Hepatic stellate cell (primary cell): ENCODE measurements at places on chromosomes 11 and 22.

- no peak for DNase-seq
These were observed 89.8 kb downstream of the BTBD10 start for GRCh38 chr11:13373216-13373615.

DNA sequence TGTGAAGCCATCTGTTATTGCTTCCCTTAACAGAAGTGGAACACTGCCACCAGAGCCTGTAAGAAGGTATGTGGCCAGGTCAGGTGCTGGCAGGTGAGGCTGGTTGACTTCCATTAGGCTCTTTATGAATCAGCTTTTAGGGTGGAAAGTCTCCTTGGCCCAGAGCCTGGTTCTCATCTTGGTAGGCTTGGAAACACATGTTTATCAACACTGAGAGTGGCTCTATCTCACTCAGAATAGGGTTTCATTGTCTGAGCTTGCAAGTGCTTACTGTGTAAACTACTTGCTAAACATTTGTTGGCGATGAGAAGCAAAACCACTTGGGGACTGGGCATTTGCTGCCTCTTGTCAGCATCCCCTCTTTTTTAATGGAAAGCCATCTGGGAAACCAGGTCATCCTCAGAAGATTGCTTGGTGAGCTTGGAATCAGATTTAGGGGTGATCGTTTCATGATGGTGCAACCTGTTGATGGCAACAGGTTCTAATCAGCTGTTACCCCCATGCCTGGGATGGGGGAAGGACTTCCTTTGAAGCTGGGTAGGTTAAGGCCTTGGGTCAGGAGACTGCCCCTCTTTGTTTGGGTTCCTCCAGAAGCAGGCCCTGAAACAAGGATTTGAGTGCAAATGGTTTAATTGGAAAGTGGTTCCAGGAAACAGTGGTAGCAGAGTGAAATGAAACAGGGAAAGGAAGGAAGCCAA, 75.0 kb upstream of the AMPD3 start:
- no peak for DNase-seq

- peak; percentile 15 for DNase-seq
These were observed 89.9 kb downstream of the FAT3 start for GRCh38 chr11:92314499-92314898.

GRCh38 chr11:122809866-122810265, 28.4 kb upstream of the CRTAM start:
- DNase-seq = no peak

- DNase-seq = no peak
These were observed 2.6 kb downstream of the PHOX2A start for GRCh38 chr11:72241291-72241781.

DNA sequence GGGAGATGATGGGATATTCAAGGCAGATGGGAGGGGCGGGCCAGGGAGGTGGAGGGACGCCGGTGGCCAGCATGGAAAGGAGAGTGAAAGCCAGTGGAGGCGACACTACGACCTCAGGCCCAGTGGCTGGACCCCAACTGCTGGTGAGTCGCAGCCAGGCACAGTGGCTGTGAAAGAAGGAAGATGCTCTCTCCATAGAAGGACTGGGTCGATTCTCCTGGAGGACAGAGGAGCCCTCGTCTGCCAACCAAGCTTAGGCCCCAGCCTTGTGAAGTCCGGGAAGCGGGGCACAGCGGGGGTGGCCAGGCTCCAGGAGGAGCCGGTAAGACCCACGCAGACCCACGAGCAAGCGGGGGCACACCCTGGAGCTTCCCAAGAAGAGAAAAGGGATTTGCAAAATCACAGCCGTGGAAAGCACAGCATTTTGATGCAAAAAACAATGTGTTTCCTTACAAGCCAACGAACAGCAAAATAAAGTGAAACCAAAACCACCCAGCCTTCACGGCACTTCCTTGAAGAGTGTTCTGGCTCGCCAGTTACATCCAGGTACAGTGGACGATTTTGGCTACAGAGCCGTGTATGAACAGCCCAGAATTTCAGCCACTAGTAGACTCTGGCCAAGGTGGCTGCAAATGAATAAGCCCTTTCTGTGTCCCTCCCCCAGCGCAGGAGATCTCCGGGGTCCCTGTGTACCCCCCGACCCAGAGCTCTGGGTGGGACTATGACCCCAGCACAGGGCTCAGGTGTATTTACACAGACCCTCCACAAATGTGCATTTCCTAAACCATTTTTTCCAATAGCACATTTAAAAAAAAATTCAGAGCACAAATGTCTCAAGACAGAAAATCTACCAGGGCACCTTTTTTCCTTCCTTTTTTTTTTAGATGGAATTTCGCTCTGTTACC, 96.9 kb downstream of the TRMU start:
- peak; percentile 38 for DNase-seq

- DNase-seq = no peak
These were observed 466.5 kb downstream of the FAM181B start for GRCh38 chr11:82267186-82267585.

DNA sequence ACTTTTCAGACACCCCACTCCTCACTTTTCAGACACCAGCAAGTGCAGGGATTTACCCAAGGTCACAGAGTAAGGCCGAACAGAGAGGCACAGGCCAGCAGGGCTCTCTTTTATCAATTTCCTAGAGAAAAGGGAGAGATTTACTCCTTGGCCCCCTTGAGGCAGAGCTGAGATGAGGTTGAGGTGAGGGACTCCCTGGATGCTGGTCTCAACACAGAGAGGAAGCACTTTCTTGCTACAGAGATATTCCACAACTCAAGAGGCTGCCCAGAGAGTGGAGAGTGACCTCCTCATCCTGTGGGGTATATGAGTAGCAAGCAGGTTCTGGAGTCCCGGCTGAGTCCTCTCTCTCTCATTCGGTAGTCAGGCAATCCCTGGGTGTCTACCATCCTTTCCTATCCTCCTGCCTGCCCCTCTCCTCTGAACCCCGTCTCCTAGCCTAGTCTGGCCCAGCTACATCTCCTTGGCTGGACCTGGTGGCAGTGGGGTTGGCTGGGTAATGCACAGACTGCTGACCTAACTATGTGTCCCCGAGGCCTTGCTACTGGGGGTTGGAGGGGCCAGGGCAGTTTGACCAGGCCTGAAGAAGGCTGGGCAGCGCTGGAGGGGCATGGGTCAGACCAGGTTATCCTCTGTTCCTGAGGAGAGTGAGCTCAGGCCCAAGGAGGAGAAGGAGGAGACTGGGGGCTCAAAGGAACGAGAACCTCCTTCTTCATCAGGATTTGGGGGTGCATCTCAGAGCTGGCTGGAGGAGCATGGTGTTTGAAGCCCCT, 1.8 kb upstream of the ARHGEF17 start:
- DNase-seq = no peak

DNA sequence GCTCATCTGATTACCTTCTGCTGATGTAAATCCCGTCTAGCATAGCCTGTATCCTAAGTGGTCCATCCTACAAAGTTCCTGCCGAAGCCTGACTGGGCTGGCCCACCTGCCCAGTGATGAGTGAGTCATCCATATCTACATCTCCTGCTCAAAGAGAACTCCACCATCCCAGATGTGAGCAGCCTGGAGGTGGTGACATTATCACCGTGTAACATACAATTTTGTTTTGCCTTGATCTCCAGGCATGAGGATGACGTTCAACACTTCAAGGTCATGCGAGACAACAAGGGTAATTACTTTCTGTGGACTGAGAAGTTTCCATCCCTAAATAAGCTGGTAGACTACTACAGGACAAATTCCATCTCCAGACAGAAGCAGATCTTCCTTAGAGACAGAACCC, 5.6 kb downstream of the TMA7B start:
- no peak for DNase-seq

GRCh38 chr11:66363805-66364535, 7.6 kb downstream of the SLC29A2 start:
- no peak for DNase-seq

- DNase-seq = no peak
These were observed 988 bp downstream of the TNRC6B start for GRCh38 chr22:40178417-40179409.

DNA sequence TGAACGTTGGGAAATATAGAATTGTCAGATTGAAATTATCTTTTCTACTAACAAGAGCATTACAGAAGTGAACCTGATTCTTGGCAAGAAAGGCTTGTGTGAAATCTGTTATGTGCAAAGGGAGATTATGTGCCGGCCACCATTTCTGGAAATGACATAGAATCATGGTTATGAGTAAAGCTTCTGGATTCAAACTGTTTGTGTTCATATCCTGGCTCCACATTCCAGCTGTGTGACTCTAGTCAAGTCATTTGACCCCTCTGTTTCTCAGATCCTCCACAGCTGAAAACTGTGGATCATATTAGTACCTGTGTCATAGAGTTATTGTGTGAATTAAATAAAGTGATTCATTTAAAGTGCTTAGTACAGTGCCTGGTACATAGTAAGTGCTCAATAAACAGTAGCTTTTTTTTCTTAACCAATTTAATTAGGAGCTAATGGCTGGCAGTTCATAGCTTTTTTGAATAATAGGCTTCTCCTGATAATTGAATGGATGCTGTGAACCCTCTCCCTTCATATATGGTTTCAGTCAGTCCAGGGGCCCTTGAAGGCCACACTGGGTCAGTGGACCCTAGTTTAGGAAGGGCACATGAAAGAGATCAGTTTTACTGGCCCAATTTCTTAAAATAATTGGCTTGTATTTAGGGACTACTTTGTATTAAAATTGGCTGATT, 34.6 kb downstream of the EHF start:
- peak; percentile 20 for DNase-seq

DNA sequence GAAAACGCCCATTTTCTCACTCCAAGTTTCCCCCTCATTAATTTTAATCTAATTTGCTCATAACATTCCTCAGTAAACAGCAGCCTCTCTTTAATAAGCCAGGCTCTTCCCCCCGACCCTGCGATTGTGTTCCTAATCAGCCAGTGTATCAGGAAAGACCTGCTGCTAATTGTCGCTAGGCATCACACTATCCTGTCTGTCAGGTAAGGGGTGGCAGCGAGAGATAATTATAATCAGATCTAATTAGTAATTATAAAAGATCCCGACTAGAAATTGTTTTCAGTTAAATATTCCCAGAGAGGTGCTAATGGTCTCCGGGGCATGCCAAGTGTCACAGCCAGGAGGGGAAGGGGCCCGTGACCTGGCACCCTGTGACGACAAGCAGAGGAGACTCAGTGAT, 142.8 kb downstream of the ST3GAL4 start:
- DNase-seq = no peak

DNA sequence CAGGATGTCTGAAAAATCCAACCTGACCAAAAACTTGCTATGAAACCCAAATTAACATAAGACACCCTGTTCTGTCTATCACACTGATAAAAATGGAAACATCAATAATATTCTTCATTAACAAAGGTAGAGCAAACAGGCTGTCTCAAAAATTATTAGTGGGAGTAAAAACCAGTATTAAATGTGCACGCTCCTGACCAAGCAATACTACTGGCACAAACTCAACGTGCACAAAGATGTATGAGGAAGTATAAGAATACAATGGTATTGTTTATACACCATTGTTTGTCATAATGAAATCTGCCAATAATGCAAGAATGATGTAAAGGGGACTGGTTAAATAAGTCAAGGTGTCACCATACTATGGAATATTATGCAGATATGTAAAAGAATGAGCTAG, 288.5 kb downstream of the MN1 start:
- no peak for DNase-seq

DNA sequence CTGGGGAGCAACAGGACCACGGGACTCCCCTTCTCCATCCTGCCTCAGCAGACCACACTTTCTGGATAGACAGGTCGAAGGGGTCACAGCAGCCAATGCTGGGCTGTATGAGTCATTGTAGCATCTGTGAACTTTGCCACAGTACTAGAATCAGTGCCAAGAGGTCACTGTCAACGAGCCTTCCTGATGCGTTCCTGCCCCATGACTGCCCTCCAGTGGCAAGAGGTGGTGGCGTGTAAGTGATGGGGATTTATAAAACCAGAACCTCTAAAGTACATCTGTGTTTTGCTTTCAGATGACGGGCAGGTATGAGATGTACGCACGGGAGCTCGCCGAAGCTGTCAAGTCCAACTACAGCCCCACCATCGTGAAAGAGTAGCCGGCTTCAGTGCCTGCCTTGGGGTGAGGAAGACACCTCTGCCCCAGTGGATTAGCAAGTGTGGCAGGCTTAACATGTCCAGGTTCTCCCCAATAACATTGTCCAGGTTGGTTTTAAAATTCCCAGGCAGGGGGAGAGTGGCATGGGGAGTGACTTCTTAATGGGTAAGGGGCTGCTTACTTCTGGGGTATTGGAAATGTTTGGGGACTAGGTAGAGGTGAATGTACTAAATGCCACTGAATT, 29.4 kb downstream of the GUCD1 start:
- DNase-seq = peak; percentile 67

GRCh38 chr22:17845327-17845726, 71.1 kb upstream of the BID start:
- DNase-seq = no peak

GRCh38 chr22:35605851-35606481, 11.2 kb downstream of the MB start:
- no peak for DNase-seq

DNA sequence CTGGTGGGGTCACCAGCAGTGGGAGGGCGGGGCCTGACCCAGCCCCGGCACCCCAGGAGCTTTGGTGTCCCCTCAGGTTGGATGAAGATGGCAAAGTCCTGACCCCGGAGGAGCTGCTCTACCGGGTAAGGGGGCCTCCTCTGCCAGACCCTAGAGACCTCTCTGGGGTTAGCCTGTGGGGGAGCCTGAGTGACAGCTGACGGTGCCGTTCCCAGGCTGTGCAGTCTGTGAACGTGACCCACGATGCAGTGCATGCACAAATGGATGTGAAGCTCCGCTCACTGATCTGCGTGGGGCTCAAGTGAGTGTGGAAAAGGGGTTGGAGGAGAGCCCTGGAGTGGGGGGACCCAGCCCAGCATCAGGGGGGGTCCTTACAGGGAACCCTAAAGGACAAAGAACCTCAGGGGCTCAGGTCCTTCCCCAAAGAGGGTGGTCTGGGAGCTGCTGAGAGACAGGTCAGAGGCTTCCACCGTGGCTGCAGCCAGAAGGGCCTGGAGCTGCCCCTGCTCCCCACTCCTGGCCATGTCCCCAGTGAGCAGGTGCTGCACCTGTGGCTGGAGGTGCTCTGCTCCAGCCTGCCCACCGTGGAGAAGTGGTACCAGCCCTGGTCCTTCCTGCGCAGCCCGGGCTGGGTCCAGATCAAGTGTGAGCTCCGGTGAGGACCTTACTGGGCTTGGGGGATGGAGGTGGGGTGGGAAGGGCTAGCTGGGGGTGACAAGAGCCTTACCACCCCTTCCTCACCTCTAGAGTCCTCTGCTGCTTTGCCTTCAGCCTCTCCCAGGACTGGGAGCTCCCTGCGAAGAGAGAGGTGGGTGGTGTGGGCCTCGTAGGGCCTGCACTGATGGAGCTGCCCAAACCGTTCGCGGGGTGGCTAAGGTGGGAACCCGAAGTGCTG, 38.6 kb downstream of the SGSM3 start:
- DNase-seq = no peak

DNA sequence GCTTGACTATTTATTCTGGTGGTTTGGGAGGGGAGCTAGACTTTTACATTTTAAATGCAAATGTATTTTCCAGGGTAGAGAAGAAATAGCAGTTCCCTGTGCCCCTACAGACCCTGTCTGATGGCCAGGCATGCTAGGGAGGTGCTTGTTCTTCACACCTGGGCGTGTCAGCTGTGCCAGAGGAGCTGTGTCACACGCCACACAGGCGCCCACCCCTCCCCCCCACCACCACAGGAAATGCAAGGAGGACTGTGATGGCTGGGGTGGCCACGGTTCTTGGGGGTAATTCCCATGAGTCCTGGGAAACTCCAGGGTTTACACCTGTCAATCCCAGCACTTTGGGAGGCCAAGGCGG, 82.2 kb downstream of the FLI1 start:
- no peak for DNase-seq
